ENCODE measurements at places on chromosomes 3 and 15.
A peak's percentile ranks its signal among the peaks of the same experiment; 100 is the strongest.

DNA sequence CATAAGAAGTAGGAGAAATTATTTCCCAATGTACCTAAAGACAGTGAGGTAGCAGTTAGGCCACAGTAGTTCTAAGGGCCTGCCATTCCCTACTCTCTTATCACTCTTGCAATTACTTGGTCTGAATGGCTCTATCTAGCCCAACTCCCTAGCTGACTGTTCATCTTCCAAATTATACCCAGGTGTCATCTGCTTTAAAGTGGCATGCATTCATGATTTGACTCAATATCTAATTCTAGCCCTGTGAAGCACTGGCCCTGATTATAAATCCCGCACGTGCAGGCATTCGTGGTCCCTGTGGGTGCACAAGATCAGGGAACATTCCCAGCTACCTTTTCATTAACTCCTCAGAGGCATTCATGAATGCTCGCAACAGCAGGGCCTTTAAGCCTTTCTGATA is 43.1 kb upstream of the ZNF774 start:
- DNase-seq = no peak

DNA sequence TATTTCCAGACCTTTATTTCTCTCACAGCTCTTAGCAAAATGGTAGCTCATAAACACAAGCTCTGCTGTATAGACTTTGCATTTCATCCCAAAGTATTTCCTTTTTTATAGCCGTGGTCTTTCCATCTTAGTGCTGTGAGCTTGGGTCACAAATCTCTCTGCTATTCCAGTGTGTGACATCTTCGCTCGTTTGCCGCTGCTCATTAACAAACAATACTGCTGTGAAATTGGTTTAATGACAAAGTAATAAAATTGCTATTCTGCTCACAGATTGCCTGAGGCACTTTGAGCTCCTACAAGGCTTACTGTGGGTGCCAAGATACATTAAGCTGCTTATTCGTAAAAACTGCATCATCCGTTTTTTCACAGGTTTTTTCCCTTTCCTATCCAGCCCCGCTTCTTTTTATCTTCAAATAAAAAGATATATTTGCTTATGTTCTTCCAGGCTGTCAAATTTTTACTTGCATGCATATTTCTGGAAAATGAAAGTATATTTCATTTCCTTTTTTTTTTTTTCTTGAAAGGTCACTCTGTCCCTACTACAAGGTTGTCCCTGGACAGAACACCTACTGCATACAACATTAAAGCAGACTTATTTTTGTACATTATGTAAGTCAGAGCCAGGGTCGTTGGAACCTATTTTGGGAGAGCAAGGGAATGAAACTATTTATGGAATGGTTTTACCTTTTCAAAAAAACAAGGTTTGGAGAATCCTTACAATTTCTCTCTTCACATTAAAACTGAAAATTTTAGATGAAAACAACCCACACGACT is 174.5 kb downstream of the MEIS2 start:
- no peak for DNase-seq

- no peak for DNase-seq
Measured at GRCh38 chr3:118705487-118706219, 329.0 kb downstream of the IGSF11 start.

DNA sequence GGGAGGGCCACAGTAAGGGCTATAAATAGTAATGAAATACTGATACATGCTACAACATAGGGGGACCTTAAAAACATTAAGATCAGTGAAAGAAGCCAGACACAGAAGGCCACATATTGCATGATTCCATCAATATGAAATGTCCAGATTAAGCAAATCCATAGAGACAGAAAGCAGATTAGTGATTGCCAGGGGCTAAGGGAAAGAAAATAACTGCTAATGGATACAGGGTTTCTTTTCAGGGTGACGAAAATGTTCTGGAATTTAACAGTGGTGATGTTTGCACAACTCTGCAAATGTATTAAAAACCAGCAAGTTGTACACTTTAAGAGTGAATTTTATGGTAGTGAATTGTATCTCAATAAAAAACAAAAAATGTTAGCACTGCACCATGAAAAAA is 37.0 kb downstream of the PIK3R4 start:
- DNase-seq = no peak

DNA sequence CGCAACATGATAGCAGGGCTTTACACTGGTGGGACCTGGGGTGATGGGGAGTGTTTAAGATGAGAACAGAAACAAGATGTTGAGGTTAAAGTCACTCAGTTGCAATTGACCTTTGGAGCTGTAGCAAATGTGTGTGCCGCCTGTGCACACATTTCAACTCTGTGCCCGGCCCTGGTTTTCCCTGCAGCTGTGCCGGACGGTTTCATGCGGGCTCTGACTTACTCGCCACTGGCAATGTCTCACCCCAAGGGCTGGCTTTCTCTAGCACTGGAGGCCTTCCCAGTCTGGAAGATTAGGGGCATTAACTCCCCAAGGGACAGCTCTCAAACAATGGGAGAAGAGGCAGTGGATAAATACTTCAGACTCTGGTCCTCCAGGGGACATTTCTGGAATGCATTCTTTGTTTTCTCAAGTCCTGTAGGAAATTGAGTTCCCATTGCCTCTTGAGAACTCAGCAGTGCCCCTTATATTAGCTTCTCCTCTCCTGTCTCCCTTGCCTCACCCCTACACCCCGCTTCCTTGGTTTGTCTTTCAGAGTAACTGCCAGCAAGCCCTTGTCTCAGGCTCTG is 152.5 kb downstream of the EDEM1 start:
- DNase-seq = no peak

DNA sequence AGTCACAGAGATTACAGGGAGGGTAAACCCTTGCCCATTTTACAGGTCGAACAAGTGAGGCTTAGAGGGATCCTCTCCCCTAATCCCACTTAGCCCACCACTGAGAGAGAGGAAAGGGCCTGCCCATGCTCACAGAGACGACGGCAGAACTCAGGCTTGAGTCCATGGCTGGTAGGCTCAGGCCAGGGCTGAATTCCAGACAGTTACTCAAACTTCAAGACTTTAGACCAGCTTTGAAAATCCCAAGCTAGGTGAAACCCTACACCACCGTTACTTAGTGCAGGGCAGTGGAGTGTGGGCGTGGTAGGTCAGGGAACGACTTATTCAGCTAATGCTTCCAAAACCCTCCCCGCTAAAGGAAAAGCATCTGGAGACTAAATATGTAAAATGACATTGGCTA is 16.4 kb downstream of the GRIP2 start:
- no peak for DNase-seq

GRCh38 chr15:65213241-65213640 is 2.0 kb upstream of the CILP start:
- DNase-seq = no peak

DNA sequence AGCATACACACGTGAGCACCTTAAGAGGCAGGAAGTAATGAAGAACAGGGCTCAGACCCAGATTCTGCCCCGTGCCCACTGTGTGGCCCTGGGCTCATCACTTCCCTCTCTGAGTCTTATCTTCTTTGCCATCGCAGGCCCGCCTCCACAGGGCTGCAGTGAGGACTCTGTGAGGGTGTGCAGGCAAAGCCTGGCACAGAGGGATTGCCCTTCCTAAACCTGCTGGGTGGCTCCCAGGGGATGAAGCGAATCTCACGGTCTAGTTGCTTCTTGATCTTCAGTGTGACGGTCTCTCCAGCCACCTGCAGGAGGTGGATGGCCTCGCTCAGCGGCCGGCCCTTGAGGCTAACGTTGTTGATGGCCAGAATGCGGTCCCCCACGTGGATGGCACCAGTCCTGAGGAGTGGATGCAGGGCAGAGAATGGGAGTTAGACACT is 32.8 kb downstream of the GRIP2 start:
- no peak for DNase-seq

- no peak for DNase-seq
Measured at GRCh38 chr3:39748763-39749162, 60.6 kb upstream of the MYRIP start.

DNA sequence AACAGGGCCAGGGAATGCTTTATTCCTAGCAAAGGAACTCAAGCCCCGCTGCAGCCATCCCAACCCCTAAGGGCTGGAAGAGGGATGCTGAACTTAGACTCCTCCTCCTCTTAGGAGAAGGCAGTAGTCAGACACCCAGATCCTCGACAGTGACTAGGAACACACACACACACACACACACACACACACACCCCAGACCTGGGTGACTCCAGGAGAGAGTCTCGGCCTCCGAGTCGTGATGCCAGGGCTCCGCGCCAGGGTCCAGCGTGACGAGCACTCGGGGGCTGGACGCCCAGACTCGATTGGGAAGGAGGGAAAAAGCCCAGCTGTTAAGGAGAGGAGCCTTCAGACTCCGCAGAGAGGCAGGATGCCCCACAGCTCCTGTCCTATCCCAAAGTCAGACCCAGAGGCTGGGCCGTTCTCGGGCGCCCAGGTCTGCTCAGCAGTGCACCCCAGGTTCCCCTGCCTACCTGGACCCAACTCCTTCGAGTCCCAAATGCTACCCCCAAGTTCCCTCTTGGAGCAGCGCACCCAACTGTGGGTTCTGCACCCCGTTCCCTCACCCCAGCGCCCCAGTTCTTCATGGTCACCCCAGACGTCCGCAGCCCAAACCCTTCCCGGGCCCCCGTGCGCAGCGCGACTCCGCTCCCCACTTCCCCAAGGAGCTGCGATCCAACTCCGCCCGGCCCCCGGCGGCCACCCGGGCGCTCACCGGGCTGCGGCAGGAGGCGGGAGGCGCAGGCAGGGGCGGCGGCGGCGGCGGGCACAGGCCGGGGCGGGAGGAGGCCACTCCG is 421 bp downstream of the BMF start:
- peak; percentile 56 for DNase-seq

GRCh38 chr3:107913701-107914100 is 177.1 kb downstream of the CD47 start:
- no peak for DNase-seq

GRCh38 chr3:54550221-54550977 is 377.5 kb downstream of the LRTM1 start:
- DNase-seq = no peak

- no peak for DNase-seq
Measured at GRCh38 chr3:174822320-174822719, 36.8 kb upstream of the NAALADL2 start.

Measured in GM20000 (cell line).